Hypothalamus (tissue), 51 donors: ENCODE measurements at places on chromosomes 12 and 14.

DNA sequence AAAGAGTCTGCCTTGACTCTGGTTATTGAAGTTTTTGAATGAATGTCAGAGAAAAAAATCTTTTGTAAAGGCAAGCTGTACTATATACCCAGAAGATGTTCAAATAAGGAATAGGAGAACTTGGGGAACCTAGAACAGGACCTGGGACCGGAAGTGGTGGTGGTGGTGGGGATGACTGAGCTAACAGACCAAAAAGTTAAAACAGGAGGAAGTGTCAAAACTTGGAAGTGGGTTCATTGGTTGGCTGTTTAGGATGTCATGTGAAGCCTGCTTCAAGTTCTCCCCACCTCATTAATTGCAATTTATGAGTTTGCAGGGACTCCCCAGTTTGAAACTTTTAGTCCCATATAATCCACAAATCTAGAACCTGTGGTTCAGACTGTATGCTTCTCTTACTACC lies 26.2 kb downstream of the PLXNC1 start:
- DNase-seq = no peak

DNA sequence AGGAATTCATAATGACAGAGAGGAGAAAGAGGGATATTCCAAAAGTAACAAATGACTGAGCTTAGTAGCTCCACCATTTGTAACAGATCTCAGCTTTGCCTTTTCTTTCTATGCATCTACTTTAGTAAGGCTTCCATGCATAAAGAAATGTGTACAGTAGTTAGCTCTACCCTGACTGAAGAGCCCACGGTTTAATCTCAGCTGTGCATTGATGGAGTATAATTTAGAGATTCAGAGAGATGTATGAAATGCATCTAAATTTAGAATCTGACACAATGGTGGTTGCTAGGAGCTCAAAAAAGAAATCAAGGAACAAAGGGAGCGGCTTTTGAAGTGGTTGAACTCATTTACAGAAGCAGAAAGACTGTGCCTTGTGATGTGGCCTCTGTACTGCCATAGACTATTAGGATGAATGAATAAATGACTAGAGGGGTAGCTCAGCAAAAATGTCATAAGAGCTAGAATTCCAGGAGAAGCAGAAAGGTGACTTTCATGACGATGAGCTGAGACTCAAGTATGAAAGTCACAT lies 838.6 kb downstream of the RPS29 start:
- no peak for DNase-seq

GRCh38 chr12:75439048-75439447 lies 41.5 kb upstream of the GLIPR1 start:
- no peak for DNase-seq

DNA sequence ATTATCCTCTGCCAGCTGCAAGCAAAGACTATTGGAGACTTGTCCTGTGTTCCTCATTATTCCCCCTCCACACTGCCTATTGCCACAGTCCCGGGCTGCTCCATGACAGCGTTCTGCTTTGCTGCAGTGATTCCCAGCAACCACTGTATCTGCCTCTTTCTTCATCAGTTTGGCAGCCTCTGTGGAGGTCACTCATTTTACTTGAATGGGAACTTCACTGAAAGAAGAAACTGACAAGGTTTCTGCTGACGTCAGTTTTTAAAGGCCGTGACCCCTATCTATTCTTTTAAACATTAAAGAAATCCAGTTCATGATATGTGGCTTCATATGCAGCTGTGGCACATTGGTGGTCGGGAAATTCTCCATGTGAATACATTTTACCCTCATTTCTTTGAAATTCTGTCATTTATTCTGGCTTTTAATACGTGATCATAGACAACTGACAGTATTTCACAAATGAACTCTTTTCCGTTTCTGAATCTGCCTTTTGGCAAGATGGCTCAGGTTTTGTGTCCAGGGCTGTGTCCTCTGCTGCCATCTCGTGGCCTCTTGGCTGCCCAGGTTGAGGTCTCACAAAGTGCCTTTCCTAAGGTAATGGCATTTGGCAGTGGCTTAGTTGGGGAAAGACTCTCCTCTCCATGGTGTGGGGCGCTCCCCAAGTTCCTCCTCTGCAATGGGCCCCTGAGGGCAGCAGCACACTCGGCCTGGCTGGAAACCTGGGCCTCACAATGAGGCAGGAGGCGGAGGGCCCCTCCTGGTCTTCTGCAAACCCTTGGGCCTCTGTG lies 5.8 kb downstream of the TMEM253 start:
- peak; percentile 63 for DNase-seq

DNA sequence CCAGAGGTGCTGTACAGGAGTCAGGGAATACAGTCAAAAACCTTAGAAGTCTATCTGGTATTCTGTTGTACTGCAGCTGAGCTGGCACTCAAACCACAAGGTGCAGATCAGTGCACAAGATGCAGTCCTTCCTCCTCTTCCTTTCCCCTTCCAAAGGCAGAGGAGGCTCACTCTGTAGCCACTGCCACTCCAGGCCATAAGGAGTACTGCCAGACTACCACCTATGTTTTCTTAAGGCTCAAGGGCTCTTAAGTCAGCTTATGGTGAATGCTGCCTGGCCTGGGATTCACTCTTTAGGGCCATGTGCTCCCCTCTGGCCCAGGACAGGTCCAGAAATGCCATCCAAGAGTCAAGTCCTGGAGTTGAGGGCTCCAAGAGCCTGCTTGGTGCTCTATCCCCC lies 200.3 kb downstream of the CRADD start:
- no peak for DNase-seq

GRCh38 chr12:70733385-70733784 lies 96.2 kb upstream of the PTPRB start:
- DNase-seq = no peak

DNA sequence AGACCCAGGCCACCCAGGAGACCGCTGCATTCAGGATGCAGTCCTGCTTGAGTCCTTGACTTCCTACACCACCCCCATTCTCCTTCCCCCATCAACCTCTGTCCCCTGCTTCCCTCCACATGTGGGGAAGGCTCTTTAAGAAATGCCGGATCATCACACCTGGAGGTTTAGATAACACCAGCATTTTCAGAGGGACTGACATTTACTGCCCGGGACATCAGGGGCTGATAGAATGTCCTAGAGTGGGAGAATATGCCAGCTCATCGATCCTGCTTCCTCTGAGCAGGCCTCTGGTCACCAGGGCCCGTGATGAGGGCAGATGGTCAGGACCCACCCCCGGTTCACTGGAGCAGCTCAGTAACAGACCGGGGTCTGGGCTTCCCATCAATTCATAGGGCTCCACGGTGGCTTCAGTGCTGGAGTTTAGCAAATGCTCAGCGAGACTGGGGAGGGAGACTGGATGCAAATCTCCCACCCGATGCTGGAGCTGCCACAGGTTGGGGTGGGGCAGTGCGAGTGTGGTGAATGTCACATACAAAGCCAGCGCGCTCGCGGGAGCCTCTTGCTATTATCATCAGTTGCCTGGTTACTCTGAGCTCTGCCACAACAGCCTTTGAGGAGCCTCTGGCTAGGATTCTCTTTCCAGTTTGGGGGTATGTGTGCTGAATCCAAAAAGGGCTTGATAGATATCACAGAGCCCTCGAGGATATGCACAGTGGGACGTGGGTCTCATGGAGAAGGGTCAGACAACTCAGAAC lies 111.6 kb downstream of the RBM19 start:
- DNase-seq = no peak

DNA sequence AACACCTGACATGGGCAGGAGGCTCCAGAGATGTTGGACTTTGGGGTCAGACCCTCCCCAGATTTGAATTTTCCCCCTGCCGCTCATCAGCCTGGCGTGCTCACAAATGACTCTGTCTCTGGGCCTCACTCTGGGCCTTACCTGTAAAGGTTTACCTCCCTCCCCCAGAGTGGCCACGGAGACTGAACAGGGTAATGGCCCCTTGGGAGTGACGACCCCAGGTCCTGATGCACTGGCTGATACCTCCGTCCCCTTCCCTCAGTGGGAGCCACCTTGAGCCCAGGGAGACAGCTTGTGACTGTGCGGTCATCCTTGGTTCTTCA lies 7.0 kb downstream of the SLC25A29 start:
- no peak for DNase-seq

DNA sequence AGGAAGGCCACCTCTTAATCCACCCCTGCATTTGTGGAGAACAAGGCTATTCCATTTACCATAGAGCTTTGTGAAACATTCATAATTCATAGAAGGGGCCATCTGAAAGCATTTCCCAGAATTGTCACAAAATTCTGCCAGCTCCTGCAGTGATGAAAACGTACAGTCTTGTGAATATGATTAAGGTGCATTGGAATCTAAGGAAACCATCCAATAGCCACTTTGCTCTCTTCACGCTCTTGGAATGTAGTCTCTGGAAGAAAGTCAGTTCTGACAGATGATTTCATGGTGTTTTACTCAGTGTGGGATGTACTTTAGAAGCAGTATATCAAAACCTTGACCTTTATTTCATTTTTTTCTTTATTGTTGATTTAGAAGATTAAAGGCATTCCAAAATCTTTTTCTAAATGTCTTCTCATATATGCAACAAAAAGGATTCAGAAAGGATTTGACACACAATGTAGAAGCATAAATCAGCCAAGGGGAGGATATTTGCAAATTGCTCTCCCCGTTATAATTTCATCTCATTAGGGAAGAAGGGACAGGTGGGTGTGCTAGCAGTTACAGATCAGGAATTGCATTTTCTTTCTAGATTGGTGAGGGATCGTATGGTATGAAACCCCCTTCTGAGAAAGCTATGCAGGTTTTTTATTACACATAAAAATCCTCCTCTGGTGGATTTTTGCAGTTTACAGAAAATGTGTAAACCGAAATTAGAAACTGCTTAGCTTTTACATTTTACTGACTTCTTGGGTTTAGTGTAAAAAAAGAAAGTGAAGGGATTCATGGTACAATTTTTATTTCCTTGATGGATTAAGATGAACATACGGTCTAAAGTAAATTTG lies 390.2 kb downstream of the LRIG3 start:
- no peak for DNase-seq

DNA sequence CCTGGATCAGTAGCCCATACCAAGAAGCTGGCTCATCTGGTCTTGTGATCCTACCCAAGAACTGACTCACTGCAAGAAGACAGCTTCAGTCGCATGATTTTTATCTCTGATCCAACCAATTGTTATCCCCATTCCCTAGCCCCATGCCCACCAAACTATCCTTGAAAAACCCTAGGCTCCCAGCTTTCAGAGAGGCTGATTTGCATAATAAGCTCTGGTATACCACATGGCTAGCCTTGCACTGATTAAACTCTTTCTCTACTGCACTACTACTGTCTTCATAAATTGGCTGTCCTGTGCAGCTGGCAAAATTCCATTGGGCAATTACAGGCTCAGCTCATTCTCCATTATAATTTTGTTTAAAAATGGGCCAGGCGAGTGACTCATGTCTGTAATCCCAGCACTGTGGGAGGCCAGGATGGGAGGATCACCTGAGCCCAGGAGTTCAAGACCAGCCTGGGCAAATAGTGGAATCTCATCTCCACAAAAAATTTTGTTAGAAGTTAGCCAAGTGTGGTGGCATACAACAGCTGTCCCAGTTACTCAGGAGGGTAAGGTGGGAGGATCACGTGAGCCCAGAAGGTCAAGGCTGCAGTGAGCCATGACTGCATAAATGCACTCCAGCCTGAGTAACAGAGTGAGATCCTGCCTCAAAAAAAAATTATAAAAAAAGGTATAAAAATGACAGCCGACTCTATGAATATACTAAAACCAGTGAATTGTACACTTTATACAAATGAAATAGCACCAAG lies 76.7 kb upstream of the EIF5 start:
- DNase-seq = no peak

DNA sequence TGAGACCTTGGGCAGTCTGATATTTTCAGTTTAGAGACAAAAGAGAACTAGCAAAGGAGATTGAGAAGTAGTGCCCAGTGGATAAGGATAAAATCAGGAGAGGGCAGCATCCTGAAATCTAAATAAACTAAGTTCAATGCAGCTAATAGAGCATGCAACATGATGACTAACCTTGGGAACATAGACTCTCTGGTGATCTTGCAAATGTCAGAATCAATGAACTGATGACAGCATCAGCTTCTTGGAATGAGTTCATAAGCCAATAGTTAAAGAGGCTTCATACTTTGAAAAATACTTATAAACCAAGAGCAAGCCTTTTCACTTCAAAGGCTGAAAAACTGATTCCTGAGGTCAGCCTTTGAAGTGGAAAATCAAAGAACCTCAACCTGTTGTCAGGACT lies 8.2 kb downstream of the TAS2R19 start:
- no peak for DNase-seq

GRCh38 chr12:132277374-132277941 lies 51.9 kb downstream of the GALNT9 start:
- DNase-seq = no peak

- peak; percentile 45 for DNase-seq
Measured at GRCh38 chr14:55446127-55446736, 5.8 kb upstream of the TBPL2 start.

DNA sequence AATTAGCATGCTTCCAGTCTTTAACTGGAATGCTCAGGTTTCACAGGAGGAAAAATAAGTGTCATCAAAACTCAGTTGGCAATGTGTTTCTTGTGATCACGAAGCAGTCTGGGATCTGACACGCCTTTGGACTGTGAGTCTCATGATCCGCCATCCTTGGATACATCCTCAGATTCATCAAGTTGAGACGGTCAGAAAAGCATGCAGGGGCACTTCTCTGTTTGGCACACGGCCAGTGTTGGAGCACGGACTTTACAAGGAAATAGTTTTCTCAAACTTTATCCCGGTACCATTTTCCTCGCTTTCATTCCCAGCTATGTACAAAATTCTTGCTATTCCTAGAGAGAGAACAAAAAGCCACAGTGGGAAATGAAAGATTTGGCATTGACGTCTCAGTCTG lies 88.4 kb upstream of the PARP11 start:
- DNase-seq = no peak
